ENCODE measurements at places on chromosomes 4 and X.

- no peak for DNase-seq
Observed at GRCh38 chr4:39687014-39687413, 10.9 kb upstream of the UBE2K start.

- no peak for DNase-seq
Observed at GRCh38 chr4:68141852-68142251, 12.2 kb upstream of the TMPRSS11F start.

DNA sequence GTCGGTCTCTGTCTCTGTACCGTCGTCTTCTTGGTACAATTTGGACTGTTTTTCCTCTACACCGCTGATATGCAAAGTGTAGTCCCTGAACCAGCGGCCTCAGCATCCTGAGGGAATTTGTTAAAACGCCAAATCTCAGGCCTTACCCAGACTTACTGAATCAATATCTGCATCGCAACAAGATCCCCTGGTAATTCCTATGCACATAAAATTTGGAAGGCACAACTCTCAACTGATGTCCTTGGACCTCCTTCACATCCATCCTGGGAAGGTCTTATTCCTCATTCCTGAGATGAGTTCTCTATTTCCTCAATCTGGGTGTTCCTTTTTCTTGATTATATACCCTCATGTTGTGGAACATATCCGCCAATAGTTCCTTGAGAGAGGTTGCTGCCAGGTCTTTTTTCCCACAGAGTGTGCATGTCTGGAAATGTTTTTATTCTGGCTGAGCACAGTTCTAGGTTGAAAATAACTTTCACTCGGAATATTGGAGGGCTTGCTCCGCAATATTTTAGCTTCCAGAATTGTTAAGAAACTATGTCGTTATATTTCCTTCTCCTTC is 738 bp upstream of the HPF1 start:
- DNase-seq = no peak

DNA sequence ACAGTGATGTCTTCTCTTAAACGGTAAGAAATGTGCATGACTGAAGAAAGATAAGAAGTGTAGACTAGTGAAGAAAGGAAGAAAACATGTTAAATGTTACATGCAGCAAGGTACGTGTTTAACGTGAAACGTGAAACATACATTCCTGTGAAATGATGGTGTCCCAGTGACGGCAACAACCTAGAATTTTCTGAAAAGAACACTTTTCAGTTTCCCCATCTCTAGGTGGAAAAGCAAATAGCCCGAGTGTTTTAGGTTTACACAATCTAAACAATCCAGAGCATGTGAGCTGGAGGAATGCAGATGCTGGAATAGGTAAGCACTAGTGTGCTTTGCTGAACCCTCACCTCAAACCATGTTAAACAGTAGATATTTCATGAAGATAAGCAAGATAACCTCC is 60.7 kb downstream of the CLNK start:
- DNase-seq = no peak

- peak; percentile 23 for DNase-seq
Observed at GRCh38 chrX:97685753-97686152, 802.0 kb downstream of the RPA4 start.

DNA sequence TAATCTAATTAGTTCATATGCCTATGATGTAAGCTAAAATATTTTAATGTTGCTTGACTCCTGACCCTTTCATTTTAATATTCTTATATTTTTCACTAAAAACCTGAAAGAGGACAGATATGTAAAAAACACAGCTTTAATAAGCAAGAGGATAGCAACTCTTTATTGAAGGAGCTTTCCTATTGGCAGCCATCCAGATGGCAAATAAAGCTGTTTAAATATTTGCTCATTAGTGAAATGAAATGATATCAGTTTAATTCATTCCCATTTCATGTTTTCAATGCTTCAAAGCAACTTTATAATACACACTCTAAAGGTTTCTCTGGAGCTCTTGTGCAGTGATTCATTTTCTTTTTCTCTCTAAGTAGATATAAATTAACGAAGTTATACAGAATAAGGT is 473.4 kb downstream of the PCDH7 start:
- DNase-seq = no peak

Data from colonic mucosa (tissue), 4 donors.